ENCODE measurements at places on chromosomes 16 and 17.

GRCh38 chr17:49545806-49546545 is 29.7 kb upstream of the NXPH3 start:
- no peak for DNase-seq

DNA sequence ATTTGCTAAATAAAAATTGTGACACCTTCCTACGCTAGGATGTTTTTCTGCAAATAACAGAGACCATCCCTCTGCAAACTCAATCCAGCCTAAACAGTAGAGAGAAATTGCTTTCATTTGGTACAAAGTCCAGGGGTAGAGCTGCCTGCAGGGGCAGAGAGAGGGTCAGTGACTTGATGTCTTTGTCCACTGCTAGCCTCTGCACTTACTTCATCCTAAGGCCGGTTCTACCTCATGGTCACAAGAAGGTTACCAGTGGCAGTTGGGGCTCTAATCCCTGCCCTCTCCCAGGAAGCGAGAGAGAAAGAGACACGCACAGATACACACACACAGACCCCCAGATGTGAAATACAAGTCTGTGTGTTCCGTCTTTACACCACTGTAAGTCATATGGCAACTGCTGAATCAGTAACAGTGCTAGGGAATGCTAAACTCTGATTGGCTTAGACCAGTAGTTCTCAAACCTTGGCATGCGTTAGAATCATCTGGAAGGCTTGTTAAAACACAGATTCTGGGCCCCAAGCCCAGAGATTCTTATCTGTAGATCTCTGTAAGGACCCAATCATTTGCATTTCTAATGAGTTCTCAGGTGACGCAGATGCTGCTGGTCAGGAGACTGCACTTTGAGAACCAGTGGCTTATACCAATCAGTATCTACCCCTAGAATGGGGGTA is 13.1 kb upstream of the LPCAT2 start:
- DNase-seq, result peak; percentile 81

GRCh38 chr17:79988185-79988971 is 47.3 kb downstream of the TBC1D16 start:
- DNase-seq, result peak; percentile 91

DNA sequence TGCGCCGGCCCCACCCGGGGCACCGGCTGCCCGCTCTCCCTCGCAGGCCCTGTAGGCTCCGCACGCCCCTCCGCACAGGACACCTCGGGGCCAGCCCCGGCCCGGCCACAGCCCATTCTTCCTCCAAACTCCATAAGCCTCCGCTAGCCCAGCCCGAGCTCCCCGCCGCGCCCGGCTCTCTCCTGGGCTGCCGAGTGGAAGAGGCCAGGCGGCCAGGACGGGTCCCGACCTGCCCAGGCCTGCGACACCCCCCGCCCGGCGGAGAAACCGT is 397 bp downstream of the NCOR1 start:
- DNase-seq, result no peak

DNA sequence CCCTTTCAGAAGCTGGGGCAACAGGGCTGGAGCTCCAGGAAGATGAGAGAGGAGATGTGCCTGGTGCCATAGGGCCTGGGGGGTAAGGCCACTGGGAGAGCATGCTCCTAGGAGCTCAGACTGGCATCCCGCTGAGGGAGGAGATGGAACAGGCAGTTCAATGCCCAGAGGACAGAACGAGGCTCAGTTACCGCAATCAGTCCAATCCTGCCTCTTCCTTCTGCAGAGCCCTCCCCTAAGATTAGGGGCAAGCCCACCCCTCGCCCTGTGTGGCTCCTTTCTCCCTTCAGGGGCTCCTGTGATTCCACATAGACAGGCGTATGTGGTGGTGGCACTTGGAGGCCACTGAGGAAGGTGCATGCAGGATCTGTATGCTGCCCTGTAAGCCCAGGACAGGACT is 2.4 kb downstream of the CCDC42 start:
- DNase-seq, result no peak
